ENCODE measurements at places on chromosomes 6 and 20. TPM values are rescaled to one million over a fixed set of nuclear protein-coding genes. Genes with fewer than 3 reads are reported as not detected.

RAB44 gene
- total RNA-seq, result 0.05 TPM

- no peak for DNase-seq
These were observed 43.8 kb downstream of the RALGAPA2 start for GRCh38 chr20:20668639-20669038.

REM1 gene
- 1.6 TPM for total RNA-seq

CCR6 gene
- total RNA-seq, result not detected

DNA sequence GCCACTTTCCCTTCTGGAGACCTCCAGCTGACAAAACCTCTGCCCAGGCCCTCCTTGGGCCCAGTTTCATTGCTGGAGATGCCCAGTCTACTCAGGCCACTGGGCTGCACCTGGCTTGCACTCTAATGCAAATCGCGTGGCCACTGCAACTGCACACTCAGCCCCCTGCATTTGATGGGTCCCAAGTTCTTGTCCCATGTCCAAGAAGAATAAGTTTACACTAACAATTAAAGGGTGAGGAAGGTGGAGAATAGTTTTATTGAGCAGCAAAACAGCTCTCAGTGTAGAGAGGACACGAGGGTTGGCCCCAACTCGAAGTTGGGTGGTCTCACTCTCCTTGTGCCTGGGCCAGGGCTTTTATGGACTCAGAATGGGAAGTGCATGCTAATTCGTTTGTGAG, 31.9 kb upstream of the THEMIS start:
- no peak for DNase-seq

DNA sequence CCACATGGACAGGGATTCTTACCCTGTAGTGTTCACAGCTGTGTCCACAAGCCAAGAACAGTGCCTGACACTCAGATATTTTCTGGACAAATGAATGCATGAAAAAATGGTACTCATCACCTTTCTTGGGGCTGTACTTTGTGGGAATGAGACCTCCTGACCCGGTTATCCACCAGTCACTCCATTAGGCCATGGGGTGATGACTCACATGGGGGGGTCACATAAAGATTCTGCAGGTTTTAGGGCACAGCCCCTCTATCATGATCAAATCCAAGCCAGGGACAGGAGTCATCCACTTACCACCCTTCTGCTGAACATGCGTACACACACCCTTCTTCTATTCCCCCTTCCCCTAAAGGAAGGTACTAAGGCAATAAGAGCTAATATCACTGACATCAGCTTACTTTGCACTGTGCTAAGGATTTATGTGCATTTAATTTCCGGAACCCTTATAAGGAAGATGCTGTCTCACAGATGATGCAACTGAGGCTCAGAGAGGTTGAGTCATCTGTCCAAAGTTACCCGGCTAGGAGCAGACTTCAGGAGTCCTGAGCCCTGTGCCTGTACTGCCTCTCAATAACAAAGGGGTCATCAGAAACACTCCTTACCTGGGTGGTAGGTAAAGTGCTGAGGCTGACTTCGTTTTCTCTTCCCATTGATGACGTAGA, 107.8 kb downstream of the NFATC2 start:
- DNase-seq, result no peak

MDFI gene
- total RNA-seq, result 9.2 TPM

GRCh38 chr6:98787435-98787834, 46.9 kb upstream of the POU3F2 start:
- no peak for DNase-seq

DNA sequence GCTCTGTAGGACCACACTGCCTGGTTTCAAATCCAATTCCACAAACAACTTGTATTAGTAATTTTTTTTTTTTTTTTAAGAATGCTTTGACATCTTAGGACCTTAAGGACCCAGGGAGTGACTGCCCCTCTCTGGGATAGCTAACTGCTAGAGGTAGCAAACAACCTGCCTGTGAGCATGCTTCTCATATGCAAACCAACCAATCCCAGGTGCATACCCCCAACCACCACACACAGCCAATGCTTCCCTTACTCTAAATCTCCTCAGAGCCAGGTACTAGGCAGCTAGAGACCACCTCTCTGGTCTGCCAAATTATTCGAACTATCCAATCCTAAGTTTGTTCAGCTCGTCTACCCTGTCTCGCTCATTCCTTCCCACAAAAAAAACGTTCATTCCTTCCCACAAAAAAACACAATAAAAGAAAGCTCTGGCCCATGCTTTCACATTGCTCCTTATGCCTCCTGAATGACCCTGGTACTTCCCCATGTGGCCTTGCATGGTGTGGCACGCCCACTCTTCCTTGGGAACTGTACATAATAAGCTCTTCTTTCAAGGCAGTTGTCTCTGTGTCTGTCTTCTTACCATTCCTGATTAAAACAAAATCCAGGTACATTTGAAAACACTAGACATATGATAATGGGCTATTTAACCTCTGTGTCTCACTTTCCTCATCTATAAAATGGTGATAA, 6.4 kb downstream of the SERAC1 start:
- no peak for DNase-seq

- no peak for DNase-seq
These were observed 166.9 kb downstream of the SLC16A10 start for GRCh38 chr6:111254004-111254778.

DNA sequence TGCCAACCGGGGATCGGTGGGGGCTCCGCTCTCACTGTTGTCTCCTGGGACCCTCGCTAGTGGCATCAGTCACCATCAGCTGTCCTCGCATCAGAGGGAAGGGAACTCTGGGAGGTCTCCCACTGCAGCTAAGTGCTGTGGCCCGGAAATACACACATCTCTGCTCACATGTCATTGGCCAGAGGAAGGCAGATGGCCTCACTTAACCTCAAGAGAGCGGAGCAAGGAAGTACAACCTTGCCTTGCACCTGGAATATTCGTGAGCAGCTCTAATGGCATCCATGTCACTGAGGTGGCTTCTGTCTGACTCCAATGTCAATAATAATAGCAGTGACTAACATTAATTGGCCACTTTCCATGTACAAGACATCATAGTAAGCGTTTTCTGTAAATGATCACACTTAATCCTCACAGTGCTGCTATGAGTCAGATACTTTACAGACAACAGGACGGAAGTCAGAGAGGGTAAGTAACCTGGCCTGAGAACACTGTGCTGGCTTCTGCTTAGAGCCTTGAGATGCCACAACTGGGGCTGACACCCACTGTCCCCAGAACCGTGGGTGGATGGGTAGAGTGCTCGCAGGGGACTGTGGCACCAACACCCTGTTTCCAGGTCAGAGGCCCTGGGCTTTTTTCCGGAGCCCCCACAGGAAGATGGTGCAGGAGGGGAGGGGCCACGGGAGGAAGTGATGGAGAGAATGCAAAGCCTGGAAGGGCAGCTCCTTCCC, 6.0 kb downstream of the LHFPL5 start:
- DNase-seq, result no peak

NECAB3 gene
- 47.4 TPM for total RNA-seq

DNA sequence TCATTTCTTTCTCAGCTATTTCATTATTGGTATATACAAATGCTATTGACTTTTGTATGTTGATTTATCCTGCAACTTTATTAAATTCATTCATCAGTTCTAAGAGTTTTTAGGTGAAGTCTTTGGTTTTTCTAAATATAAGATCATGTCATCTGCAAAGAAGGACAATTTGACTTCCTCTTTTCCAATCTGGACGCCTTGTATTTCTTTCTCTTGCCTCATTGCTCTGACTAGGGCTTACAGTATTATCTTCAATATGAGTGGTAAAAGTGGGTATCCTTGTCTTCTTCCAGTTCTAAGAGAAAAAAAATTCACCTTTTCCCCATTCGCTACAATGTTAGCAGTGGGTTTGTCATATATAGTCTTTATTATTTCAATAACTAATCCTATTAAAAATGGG, 38.0 kb downstream of the KIF16B start:
- DNase-seq, result no peak

FRK gene
- 4.0 TPM for total RNA-seq

GRCh38 chr20:23680146-23680545, 8.7 kb downstream of the CST4 start:
- DNase-seq, result peak; percentile 50

DNA sequence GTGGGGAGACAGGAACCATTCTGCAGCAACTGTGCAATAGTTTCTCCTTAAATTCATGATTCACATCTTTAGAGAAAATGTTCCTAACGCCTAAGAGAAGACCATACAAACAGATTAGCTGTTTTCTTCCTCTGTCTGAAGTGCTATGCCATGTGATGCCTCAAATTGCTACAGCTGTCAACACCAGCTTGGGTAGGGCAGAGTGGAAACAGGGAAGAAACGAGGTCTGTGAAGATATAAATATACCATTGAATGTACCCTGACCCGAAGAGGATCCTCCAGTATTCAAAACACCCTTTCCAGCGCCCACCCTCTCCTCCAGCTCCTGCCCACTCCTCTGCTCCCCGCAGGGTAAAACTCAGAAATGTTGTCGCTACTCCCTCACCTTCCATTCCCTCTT, 40.3 kb upstream of the PRND start:
- DNase-seq, result no peak

GRCh38 chr6:170369403-170369802, 62.8 kb downstream of the FAM120B start:
- DNase-seq, result no peak

DNA sequence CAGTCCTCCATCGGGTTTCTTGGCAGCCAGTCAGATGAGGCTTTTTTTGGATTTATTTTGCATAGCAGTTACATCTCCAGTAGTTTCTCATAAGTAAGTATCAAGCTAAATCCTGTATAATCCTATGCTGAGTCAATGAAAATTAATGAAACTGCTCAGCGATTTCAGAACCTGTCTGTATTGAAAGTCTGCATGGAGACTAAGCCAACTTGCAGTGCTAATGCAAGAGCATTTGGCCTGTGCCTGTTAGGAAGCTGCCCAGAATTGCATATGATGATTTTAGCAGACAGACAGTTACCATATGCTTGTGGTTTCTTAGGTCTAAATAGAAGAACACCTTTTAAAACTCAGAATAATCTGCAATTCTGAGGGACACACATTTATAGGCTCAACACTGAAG, 25.2 kb upstream of the LRRN4 start:
- DNase-seq, result no peak

NEU1 gene
- total RNA-seq, result 26.8 TPM

GRCh38 chr6:16635291-16635809, 125.9 kb downstream of the ATXN1 start:
- no peak for DNase-seq

- no peak for DNase-seq
These were observed 182.4 kb upstream of the MCHR2 start for GRCh38 chr6:100176311-100176950.

MCCD1 gene
- not detected for total RNA-seq

GRCh38 chr6:25582101-25582500, 69.9 kb upstream of the SCGN start:
- no peak for DNase-seq

GRCh38 chr6:85856235-85856634, 213.5 kb upstream of the SYNCRIP start:
- DNase-seq, result no peak

- no peak for DNase-seq
These were observed 44.1 kb downstream of the IRF4 start for GRCh38 chr6:435441-436307.

MBOAT1 gene
- 6.1 TPM for total RNA-seq

PPP1R3G gene
- total RNA-seq, result 10.7 TPM

TMEM200A gene
- total RNA-seq, result 0.29 TPM

GRCh38 chr6:98653179-98653578, 181.2 kb upstream of the POU3F2 start:
- DNase-seq, result no peak
